H1 (cell line): ENCODE measurements at places on chromosomes 2 and 18. TPM values are rescaled to one million over a fixed set of nuclear protein-coding genes. Genes with fewer than 3 reads are reported as not detected.

- DNase-seq, result no peak
These were observed 213.1 kb upstream of the MC4R start for GRCh38 chr18:60585670-60586069.

- no peak for DNase-seq
These were observed 120.7 kb downstream of the TMEM18 start for GRCh38 chr2:556485-556884.

DNA sequence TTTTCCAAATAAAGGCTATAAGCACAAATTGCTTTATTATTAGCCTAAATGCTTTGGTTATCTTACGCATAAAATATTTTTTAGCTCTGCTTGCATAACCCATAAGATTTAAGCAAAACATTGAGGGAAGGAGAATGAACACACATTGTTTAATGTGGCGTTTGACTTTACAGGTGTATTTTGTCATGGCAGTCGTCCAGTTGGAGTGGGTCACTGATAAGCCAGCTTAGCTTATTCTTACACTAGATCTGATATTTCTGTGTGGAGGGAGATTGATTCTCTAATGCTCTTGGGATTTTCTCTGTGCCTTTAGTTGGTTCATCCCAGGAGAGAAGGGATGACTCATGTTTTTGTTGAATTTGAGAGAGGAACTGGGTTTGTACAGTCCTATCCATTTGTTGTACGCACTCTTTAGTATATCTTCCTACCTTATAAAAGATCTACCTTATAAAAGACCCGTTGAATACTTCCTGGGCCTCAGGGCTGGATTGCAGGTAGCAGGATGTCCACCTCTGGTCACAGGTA, 47.5 kb upstream of the ACYP2 start:
- DNase-seq, result no peak

DNA sequence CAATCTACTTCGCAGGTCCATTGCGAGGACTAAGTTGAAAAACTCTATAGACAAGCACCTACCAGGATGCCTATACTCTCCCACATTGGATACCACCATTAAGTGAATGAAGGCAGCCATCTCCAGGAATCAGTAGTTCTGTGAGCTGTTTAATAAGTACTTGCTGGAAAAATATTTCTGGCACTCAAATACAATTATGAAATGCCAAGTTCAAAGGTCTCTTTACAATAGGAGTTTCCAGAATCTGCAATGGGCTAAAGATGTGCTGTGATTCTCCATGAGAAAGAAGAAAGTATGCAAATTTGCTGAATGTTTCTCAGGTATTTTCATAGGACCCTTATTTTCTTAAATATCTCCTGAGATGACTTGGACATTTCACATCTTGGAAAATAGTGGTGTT, 103.0 kb downstream of the AP1S3 start:
- DNase-seq, result no peak

DNA sequence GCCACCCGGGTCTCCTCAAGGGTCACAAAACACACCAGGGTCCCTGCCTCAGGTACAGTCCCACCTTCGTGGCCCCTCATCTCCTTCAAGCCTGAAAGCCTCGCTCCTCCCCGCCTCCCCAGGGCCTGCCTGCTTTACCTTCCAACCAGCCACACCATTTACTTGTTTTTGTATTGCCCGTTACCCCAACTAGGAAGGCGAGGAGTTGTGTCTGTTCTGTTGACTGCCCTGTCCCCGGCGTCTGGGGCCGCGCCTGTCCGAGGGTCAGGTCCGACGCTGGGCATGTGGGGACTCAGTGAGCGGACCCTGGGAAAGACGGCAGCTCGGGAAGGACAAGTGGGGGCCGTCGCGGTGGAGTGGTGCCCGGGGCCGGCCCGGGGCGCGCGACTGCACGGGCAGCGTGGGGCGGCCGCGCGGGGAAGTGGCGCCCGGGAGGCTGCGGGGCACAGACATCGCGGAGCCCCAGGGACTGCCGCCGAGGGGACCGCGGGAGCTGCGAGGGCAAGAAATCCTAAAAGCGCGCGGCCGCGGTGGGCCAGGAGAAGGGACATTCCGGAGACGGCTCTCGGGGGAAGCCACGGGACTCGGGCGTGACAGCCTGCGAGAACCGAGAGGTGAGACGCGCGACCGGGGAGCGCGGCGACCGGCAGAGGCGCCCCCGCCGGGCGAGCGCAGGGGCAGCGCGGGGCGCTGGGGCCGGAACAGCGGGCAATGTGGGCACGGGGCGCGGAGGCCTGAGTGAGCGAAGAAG, 797 bp upstream of the GRHL1 start:
- DNase-seq, result peak; percentile 65

Gene APCDD1
- 2.6 and 3.0 TPM in 2 replicates for total RNA-seq

Gene PLEKHA3
- 20.1 and 22.3 TPM in 2 replicates for total RNA-seq

DNA sequence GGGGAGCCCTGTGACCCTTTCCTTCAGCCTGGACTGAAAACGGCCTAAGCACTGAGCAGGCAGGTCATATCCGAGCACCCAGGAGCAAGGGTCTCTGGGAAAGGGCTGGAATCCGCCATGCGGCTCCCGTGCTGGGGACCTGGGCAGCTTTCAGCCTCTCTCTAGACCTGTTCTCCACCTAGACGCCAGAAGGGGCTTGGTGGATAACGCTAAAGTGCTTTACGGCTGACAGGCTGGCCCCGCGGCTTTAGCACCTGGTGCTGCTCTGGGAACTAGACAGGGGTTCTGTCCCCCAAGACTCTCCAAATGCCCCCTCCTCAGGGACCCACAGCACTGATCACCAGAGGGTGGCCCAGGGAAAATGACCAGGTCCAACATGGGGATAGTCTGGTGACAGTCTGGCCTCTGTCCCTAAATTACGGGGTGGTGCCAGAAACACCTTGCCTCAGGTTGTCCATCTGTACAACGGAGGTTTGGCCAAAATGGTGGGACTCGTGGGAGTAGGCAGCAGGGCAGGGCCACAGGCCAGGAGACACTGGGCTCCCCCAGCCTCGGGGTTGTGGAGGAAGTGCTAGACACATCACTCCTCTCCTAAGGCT, 13.0 kb downstream of the SDC1 start:
- no peak for DNase-seq

GRCh38 chr18:63105636-63106316, 213.8 kb downstream of the BCL2 start:
- no peak for DNase-seq

GRCh38 chr18:21264651-21265050, 22.6 kb downstream of the GREB1L start:
- DNase-seq, result no peak

- no peak for DNase-seq
These were observed 114.5 kb downstream of the CDH2 start for GRCh38 chr18:28062443-28062842.

Gene PTPRM
- total RNA-seq, result 4.1 and 5.7 TPM in 2 replicates

DNA sequence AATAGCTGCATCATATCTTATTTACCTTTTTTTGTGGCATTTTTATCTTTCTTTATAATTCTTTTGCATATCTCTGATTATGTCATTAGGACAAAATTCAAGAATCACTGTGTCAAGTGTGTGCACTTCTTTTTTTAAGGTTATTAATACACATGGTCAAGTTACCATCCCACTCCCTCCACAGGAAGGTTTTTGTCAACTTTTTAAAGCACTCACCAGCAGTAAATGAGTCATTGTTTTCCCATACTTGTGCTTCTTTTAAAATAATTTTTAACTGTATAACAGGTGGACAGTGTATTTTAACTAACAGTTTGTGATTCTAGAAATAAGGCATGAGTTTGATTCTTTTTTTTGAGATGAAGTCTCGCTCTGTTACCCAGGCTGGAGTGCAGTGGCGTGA, 45.7 kb upstream of the FAM171B start:
- DNase-seq, result no peak

Gene HNMT
- 3.2 and 3.6 TPM in 2 replicates for total RNA-seq

DNA sequence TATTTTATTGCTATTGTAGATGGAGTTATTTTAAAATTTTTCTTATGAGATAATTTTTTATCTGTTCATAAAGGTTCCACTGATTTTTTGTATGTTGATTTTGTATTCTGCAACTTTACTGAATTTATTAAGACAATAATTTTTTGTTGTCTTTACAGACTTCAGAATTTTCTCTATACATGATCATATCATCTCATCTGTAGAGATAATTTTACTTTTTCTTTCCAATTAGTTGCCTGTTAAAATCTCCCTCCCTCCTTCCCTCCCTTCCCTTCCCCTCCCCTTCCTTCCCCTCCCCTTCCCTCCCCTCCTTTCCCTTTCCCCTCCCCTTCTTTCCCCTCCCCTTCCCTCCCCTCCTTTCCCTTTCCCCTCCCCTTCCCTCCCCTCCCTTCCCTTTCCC, 378.1 kb downstream of the SOCS6 start:
- no peak for DNase-seq

GRCh38 chr18:54612237-54612636, 21.2 kb downstream of the DYNAP start:
- DNase-seq, result no peak

Gene NOSTRIN
- not detected in 2 replicates for total RNA-seq

GRCh38 chr2:131039908-131040660, 53.2 kb downstream of the FAM168B start:
- DNase-seq, result no peak

DNA sequence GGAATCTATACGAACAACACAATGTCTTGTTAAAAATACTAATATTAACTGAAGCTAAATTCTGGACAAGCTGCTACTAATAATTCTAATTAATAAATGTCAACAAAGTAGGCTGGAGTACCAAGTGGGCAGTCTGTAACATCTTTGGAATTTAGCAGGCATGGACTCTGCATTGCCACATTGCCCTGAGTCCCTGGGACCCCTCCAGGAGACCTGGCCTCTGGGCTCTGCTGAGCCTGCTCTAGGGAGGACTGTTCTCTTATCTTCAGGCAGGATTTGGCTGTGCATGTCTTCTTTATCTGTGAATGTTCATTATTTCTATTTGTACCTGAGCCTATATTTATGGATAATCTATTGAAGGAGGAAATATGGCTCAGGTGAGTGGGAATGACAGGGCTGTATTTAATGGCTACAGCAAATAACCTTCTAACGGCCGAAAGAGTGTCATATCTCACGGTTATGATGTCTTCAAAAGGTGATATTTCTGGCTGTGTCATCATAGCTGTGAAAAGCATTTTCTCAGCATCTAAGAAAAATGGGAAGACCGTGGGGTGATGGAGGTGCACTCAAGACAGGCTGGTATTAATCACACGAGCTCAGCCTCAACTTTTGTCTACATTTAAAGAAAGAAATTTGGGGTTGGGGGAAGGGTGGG, 28.6 kb upstream of the SETBP1 start:
- no peak for DNase-seq

DNA sequence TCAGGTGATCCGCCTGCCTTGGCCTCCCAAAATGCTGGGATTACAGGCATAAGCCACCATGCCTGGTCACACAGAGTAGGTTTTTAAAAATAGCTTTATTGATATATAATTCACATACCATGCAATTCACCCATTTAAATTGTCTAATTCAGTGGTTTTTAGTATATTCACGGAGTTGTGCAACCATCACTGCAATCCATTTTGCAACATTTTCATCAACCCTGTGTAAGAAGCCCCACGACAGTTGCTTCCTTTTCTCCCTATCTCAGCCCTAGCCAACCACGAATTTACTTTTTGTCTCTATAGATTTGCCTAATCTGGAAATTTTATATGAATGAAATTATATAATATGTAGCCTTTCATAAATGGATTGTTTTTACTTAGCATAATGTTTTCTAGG, 266.4 kb downstream of the NAPG start:
- DNase-seq, result no peak

DNA sequence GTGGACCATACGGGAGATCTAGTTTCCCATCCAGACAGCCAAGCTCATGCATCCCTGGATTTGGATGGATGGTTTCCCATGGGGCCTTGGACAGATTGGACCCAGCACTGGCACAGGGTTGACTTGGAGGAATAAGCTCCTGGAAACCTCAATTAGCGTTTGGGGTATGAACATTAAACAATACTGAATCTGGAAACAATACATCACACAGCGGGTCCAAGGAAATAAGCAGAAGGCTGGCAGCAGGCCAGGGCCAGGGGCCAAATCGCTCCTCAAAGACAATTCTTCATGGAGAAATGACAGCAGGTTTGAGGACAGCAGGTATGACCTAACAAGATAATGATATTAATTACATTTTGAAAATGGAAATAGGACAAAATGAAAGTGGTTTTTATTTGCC, 540.6 kb downstream of the RIT2 start:
- no peak for DNase-seq

DNA sequence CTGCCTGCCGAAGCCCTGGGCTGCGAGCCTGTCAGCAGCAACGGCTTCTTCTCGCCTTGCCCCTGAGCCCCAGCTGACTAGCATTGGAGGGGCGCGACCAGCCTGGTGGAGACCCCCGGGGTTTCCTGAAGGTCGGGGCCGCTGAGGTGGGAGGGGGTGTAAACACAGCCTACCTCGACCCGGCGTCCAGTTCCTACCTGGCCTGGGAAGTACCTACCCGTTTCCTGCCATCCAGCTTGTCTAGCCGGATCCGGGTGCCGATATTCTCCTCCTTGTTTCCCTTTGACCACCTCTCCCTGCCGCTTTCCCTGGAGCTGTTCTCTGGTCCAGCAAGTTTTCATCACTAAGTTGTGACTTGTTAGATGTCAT, 511 bp downstream of the MOB4 start:
- no peak for DNase-seq

Gene FAM237A
- total RNA-seq, result not detected in 2 replicates

Gene DTNA
- total RNA-seq, result 29.0 and 32.7 TPM in 2 replicates

Gene EVA1A
- 1.2 and 4.3 TPM in 2 replicates for total RNA-seq

- no peak for DNase-seq
These were observed 1.7 kb upstream of the SP100 start for GRCh38 chr2:230414302-230414701.

- DNase-seq, result no peak
These were observed 216.1 kb downstream of the MYCN start for GRCh38 chr2:16156411-16156810.

Gene ZEB2
- 0.13 TPM in 1 of 2 replicates, not detected in the other for total RNA-seq

Gene HOXD9
- not detected in 2 replicates for total RNA-seq

Gene TUBA3E
- not detected in 2 replicates for total RNA-seq

DNA sequence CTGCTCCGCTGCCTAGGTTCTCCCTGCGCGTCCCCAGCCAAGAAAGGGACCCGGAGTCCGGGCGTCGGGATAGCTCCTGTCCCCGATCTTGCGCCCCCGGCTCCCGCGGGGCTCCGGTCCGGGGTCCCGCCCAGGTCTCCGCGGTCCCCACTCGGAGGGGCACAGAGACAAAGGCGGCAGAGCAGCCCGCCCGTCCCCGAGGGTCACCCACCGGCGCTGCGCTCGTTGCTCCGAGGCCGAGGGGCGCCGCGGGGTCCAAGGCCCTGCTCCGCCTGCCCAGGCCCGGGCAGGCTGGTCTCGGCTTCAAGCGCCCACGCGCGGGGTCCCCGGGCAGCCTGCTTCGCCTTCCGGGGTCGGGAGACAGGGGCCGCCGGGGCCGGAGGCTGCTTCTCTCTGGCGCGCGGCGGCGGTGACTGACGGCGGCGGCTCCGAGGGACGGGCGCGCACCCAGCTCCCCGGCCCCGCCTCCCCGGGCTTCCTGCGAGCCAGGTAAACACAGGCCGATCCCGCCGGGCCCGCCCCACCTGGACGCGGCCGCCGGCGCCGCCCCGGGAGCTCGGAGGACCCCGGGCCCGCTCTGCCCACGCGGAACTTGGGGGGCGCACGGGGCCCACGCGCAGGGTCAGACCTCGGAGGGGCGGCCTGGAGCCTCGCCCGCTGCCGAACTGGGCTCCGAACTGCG, at the start of gene MBP:
Gene MBP, minus strand, starts transcription at position 415 of the 682 bp plus-strand sequence. CDS start 27,522 bp downstream, outside the sequence.
- peak; percentile 91 for DNase-seq
